Activated T-helper 1 cell treated with anti-CD3 and anti-CD28 coated beads, Interleukin-2, amount 50 U/mL, for 16 hours (primary cell): ENCODE measurements at places on chromosomes 5 and 9.

DNA sequence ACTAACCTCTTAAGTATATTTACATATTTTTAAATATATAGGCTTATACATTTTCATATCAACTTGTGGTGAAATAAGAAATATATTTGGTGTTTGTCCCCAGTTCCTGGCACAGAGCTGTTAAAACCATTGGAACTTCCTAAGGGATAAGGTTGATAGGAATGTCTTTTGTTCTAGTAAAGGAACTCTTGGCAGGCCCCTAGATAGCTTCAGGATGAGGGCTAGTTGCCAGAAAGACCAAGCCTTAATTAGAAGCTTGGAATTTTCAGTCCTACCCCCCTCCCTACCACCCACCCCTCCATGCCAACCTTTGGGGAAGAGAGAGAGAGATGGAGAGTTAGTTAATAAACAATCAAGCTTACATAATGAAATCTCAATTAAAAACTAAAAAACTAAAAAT lies 638.6 kb upstream of the ACO1 start:
- DNase-seq = no peak

DNA sequence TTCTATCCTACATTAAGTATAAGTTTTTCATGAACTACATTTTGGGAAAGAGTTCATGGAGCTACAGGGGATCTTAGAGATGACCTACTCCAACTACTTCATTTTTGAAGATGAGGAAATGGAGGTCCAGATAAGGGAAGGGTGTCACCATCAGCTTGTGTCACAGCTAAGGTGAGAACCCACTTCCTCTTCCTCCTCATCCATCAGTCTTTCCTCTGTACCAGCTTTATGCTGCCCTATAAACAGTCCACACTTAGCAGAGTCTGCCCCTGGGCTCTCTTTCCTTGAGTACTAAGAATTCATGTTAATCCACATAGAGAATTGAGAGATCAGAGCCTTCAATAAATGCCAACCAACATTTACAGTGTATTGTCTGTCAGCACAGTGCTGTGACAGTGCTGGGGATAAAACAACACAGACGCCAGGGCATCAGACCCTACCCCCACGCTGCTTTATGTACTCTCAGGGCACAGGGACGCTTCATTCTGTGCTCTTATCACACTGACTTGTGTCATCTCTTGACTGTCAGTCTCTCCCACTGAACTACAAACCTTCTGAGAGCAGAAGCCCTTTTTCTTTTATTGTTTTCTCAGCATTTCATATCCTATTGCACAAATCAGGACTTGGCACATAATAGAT lies 22.1 kb downstream of the ADRB2 start:
- no peak for DNase-seq

DNA sequence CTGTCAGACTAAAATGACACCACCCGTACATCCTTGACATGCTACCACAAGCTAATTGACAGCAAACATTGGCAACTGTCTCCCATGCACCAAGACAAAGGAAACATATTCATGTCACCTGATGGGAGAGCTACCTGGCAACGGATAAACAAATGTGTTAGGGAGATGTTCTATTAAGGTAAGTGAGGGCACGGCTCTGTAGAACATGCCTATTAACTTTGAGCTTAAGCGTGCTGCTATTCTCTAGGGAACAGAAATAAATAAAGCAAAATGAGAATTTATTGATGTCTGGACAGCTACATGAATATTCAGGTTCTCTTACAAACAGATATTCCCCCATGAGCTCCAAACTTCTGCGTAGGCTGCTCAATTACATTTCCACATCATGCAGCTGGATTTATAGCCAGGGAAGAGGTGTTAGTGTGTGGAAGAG lies 361.4 kb upstream of the RFX3 start:
- DNase-seq = no peak

DNA sequence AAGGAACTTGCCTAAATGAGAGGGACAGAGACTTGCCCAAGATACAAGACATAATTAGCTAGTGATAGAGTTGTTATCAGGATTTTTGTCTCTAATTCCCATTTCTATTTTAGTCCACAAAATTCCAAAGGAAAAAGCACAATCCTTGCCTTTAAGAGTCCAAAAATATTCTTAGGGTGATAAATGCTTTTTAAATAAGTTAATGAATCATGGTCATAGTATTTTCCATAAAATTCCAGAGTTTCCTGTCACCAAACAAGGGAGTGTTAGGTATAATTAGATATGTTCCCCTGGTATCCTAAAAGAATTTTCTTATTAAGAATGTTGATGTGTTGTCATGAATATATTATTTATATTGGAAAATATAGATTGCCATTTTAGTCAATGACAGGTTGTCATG lies 21.8 kb upstream of the CEP72 start:
- no peak for DNase-seq

DNA sequence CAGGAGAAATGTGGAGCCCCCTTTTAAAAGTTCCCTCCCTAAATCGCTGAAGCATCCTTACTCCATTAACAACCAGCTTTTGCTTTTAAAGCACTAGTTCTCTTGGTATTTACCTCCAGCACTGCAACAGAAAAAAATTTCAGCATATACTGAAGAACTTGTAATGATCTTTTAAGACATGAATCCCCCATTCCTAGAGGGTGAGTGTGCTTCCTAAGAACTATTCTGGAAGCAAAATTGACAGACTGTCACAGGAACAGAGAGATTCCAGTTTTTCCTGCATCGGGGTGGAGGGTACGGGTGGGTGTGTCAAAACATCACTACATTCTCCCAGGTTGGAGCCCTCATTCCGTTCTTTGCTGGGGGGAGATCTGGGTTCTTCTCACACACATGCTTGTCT lies 151.9 kb downstream of the EBF1 start:
- DNase-seq = no peak

GRCh38 chr5:159322180-159322579 lies 8.1 kb downstream of the IL12B start:
- DNase-seq = no peak

DNA sequence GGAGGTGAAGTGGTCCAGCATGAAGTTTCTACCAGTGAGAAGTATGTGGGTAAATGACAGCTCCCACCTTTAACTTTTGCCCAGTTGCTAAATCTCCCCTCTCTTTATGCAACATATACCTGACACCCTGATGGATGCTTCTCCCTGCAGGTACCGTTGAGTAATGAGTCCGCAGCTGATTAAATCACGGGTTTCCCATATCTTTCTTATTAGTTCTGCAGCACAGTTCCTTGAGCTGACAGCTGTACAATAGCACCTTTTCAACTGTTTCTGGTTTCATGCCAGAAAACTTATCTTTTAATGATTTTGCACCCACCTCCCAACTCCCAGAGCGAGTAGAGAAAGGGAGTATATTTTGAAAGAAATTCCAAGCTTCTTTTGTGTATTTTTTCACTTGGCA lies 161.0 kb upstream of the TUT7 start:
- no peak for DNase-seq
